ENCODE measurements at places on chromosomes 12 and 14.

GRCh38 chr12:18468246-18469075 is 207.1 kb downstream of the PIK3C2G start:
- DNase-seq = no peak

DNA sequence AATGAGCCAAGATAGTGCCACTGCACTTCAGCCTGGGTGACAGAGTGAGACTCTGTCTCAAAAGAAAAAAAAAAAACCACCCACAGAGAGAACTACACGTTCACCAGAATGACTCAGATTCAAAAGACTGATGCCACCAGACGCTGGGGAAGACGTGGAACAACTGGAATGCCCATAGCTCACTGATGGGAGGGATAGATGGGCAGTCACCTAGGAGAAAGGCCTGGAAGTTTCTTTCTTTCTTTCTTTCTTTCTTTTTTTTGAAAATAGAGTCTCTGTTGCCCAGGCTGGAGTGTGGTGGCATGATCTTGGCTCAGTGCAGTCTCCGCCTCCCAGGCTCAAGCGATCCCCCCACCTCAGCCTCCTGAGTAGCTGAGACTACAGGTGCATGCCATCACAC is 10.0 kb upstream of the KLC1 start:
- DNase-seq = no peak

GRCh38 chr12:64440100-64440499 is 11.8 kb upstream of the TBK1 start:
- DNase-seq = no peak

GRCh38 chr14:105019861-105020814 is 745 bp downstream of the CDCA4 start:
- peak; percentile 57 for DNase-seq

GRCh38 chr12:97313471-97314190 is 149.0 kb upstream of the RMST start:
- DNase-seq = no peak

DNA sequence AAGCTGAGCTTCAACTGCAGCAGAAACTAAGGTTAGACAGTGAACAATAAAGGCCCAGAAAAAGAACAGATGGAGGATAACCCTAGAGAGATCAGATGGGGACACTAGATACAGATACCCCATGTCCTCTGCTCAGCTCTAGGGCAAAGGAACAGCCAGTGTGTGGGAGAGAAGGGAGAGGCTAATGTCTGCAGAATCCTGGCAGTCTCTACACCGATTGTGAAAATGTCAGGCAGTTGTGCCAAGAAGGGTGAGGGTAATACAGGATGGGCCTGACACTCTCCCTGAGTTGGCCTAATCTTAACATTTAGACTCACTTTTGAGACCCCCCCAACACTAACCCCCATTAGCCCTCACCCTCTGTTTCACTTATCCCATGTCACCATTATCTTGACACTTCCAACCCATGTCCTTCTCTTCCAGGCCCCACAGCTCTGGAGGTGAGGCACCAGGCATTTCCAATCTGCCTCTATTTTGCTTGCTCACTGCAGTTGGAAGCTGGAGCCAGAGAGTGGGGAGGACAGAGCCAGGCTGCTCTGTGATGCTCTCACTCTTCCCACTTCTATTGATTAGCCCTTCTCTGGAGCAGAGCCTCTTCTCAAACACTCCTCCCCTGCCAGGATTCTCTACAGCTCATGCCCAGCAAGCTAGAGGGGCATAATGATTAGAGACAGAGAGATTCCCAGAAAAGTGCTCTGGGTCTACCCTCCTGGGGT is 3.0 kb upstream of the BLOC1S1 start:
- DNase-seq = no peak

GRCh38 chr14:85437148-85437547 is 92.8 kb upstream of the FLRT2 start:
- DNase-seq = no peak

GRCh38 chr12:121930862-121931261 is 12.5 kb downstream of the CFAP251 start:
- DNase-seq = no peak

DNA sequence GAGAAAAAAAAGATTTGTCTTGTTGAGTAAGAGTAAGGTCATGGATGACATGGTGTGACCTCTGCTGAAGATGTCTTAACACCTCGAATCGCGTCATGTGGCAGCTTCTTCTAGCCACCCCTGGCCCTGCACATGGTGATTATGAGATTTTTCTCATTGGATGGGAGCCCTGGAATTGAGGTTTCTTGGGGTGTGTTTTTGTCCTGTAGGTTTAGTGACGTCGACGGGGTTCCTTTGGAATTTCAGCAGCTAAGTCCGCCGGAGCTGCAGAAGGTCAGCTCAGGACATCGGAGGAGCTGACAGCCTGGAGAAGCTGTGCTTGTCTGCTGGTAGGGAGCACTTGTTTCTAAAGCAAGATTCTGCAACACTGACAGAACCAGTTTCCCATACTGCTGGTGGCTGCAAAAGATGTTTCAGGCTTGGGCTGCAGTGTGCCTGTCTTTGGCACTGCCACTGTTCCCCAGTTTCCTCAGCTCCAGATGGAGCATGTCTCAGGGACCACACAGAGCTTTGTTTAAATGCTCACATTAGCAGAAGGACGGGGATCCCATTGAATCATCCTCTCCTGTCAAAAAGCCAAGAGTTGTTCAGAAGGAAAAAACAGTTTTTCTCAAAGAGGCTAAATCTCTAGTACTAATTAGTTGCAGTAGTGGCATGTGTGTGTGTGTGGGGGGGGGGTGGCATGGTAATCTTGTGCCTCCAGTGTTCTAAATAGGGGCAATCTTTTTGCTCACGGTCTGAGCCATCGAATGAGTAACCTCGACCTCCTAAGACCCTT is 5.2 kb upstream of the FOS start:
- no peak for DNase-seq

- no peak for DNase-seq
Observed at GRCh38 chr14:67630186-67630585, 10.5 kb downstream of the ARG2 start.

DNA sequence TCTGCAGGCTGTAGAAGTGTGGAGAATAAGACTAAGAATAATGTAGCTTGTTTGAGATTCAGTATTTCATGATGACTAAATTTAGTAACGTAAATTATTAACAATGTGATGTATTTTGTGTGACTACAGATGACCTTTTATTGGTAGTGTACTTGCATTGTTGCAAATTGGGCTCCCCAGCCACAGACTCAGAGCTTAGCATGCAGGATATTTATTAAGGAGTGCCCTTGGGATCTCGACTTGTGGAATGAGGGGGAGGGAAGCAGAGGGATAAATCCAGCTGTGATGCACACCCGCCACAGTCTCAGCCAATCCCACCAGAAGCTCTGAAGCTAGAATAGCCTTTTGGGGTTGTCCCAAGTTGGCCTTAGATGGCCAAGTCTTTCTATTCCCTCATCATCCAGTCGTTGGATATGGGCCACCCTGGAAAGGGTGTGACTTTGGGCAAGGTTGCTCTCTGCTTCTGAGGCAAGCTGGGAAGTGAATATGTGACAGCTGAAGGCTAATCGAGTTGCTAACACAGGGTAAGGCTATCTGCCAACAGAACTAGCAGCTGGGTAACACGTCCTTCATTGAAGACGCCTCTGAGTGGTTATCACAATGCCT is 42.1 kb upstream of the USP44 start:
- DNase-seq = peak; percentile 83

Measured in femur (tissue), 1 donor.